Omental fat pad (tissue), 4 donors: ENCODE measurements at places on chromosomes 11 and 22.

DNA sequence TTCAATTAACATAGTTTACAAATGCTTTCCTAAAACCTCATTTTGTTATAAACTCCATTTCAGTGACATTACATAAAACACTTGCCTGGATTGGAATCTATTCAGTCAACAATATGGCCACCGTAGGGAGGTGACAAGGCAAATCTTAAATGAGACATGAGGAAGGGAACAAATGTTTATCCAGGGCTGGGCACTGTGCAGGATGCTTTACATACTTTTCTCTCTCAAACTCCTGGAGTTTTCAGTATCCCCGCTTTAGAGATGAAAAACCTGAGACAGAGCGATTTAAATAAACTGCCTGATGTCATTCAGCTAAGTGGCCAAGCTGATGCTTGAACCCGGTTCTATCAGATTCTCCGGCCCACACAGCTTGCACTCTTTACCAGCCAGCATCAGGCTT, 259.9 kb downstream of the CADM1 start:
- no peak for DNase-seq

- DNase-seq, result no peak
Observed at GRCh38 chr11:113447621-113448315, 27.4 kb downstream of the DRD2 start.

GRCh38 chr11:41040474-41040873, 419.0 kb downstream of the LRRC4C start:
- no peak for DNase-seq

- no peak for DNase-seq
Observed at GRCh38 chr22:47421846-47422245, 659.4 kb downstream of the TBC1D22A start.

- DNase-seq, result no peak
Observed at GRCh38 chr11:45180848-45181192, 34.4 kb downstream of the PRDM11 start.

GRCh38 chr22:41352058-41352457, 29.7 kb upstream of the TEF start:
- no peak for DNase-seq

- DNase-seq, result no peak
Observed at GRCh38 chr11:104968355-104968855, at the start of gene CASP4. TSS of gene CASP4 (minus strand) at chr11:104968574. CDS start at chr11:104968525, 49 bp downstream.

DNA sequence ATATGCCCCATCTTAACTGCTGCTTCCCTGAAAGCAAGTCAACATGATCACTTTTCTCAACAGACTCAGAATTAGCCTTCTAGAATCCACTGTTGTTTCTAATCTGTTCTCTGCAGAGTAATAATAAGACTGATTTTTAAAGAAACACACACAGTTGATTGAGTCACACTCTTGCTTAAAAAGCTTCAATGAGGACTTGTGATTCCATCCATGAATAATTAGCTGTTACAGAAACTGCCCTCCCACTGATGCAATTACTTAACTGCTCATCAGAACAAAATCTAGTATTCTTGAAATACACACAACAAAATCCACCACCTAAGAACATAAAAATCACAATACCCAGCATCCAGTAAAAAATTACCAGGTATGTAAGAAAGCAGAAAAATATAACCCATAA, 100.5 kb upstream of the TIMP3 start:
- no peak for DNase-seq

DNA sequence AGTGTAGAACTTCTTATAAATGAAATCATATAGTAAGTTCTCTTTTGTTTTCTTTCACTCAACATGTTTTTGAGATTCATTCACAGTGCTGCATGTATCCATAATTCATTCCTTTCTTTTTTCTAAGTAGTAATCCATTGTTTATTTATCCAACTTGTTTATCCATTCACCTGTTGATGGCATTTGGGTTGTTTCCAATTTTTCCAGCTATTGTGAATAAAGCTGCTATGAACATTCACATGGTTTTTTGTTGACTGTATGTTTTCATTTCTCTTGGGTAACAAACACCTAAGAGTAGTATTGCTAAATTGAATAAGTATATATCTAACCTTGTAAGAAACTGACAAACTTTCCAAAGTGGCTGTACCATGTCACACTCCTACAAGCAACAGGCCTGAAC, 23.5 kb downstream of the MRTFA start:
- DNase-seq, result no peak

- no peak for DNase-seq
Observed at GRCh38 chr11:129457321-129457720, 81.7 kb downstream of the BARX2 start.

GRCh38 chr11:78921509-78921908, 346.8 kb upstream of the NARS2 start:
- no peak for DNase-seq

- peak; percentile 92 for DNase-seq
Observed at GRCh38 chr22:40651563-40652501, 15.3 kb upstream of the MRTFA start.

DNA sequence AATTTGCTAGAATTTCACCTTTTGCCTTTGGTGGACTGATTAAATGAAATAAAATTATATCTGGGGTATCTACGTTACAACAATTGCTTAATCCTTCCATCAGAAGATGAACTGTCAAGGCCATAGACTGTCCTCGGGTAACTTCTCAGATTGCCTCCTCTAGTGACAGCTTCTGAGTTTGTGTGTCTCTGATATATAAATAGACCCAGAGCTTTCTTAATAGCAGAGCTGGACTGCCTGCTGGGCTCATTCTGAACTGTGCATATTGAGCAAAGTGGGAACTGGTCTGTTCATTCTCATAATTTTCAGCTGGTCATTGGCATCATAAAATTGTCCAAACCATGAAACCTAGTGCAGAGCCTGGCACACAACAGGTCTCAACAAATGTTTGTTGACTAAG, 99.1 kb upstream of the GRAMD1B start:
- no peak for DNase-seq

GRCh38 chr11:102794382-102794781, 3.6 kb downstream of the MMP1 start:
- DNase-seq, result no peak

- DNase-seq, result no peak
Observed at GRCh38 chr11:36377759-36378564, 81.9 kb downstream of the PRR5L start.

DNA sequence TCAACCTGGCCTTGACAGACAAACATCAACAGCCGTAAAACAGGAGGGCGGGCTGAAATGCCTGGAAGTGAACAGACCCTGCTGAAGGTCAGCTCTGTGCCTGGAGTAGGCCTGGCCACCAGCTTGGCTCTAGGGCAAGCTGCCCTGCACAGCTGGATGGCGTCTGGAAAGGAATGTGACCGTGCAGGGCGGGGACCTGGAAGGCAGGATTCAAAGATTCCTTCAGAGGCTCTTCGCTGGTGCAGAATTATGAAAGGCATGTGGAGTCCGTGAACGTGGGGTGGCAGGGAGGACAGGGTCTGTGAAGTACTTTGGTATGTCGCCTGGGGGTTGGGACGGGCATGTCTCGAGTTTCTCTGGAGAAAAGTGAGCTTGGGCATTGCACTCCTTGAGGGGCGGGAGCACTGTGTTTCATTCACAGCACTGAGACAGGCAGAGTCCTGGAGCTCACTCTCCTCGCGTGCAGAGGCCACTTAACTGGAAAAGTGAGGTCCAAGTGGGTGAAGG, 1.5 kb downstream of the EHD1 start:
- DNase-seq, result no peak

- DNase-seq, result no peak
Observed at GRCh38 chr11:37372667-37373066, 774.6 kb upstream of the RAG2 start.

DNA sequence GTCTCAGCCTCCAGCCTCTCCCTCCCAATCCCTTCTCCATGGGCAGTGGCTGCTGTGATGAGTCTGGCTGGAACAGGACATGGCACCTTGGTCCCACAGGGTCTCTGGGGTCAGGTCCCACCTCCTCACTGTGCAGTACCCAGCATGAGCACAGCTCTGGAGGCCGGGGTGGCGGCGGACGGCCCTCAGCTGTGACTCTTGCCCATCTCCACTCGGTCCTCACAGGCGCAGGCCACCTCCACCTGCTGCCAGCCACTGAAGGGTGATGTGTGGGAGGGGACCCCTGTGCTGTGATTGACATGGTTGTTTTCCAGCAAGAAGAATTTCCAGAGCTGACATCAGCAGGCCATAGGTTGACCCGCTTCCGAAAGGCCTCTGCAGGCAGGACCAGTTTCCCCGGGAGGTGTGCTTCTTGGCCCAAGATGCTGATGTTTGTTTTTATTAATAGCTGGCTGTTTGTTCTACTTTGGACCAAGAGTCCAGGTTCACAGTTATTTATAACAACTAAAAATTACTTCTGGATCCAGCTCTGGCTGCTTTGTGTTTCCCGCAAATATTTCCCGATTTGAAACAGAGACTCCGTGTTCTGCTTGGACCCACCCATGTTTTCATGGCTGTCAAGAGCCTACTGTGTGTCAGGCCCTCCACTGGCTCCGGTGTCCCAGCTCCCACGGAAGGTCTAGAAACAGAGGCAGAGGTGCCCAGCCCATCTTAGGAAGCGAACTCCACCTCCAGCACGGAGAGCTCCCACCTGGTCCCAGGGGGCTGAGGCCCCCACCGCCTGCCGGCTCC, 45.7 kb downstream of the SCUBE1 start:
- no peak for DNase-seq

GRCh38 chr11:75593286-75593915, 31.3 kb downstream of the SERPINH1 start:
- DNase-seq, result no peak

- DNase-seq, result no peak
Observed at GRCh38 chr11:75245356-75246005, 4.9 kb downstream of the TPBGL start.

DNA sequence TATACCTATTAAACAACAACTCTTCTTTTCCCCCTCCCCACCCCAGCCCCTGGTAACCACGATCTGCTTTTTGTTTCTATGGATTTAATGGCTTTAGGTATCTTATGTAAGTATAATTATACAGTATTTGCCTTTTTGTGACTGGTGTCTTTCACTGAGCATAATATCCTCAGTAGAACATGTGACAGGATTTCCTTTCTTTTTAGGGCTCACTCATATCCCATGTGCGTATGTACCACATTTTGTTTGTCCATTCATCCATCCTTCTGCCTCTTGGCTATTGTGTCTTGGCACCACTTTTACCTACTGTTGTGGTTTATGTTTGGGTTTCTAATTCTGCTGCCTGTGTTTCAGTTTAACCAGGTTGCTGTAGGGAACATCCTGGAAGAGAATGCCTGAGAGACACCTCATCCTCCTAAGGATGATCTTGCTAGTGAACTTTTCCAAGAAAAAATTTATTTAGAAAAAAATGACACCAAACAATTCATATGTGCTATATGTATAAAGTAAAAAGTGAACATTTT, 77.6 kb upstream of the SESN3 start:
- DNase-seq, result no peak

DNA sequence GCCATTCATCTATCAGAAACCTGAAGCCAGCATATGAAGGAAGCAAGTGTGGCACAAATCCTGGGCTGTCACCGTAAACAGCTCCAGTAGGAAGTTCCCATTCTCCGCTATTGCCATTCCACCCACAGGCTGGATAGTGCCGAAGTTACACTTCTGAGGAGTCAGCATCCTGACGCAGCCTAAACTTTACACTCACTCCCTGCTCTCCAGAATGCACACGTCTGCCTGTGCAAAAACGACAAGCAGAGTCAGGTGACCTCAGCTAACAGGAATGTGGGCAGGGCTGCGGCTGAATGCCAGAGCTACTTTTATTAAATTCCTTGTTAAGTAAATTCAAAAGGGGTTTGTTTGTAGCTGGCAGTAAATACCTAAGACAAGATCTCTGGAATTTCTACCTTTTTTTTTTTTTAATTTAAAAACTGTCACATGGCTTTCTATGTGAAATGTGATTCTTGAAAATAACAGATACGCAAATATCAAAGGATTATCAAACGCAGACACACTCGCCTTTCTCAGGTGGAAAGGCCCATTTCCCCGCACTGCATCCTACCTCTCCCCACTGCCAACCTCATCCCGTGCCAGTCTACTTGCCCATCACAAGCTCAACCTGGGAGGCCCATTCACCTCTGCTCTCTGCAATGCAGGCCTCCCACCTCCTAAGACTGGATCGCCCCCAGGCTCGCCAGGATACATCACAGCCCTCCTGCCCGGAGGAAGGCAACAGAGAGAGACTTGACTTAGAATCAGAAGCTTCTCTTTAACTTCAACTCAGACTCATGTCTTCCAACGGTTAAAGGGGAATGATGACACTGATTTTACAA, 33.5 kb downstream of the NFRKB start:
- DNase-seq, result peak; percentile 41

DNA sequence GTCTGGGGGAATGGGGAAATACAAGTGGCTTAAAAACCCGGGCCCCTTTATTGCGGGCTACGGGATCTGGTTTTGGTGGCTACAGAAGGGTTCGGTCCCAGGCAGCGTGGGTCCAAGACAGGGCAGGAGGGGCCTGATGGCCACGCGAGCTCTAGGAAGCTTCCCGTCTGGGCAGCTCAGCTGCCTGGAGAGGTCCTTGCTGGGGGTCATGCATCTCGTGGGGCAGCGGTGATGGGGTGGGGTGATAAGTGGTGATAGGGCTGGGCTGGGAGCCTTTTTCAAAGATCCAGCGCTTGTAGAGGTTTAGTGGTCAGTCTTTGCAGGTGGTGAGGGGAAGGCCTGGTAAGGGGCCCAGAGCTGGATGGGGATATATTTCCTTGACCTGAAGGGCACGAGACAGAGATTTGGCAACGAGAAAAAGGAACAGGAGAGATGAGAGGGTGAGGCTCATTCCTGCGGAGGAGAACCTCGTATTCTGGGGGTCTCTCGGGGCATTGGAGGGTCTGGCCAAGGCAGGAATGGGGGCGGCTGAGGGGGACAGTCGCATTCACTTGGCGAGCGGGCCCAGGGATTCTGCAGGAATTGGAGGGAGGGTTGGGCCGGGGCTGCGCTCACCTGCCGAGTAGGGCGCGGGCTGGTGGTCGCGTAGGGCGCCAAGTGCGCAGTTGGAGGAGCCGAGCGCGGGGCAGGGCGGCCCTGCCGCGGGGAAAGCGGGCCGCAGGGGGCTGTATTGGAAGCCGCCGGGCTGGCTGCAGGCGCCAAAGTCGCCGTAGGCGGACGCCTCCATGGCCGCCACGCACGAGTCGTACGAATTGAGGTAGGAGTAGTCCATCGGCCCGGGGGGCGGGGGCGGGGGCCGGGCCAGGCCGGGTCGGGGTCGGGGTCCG, 560 bp downstream of the PHOX2A start:
- DNase-seq, result no peak

GRCh38 chr11:1456176-1456575, 30.4 kb downstream of the MOB2 start:
- no peak for DNase-seq

GRCh38 chr11:39249566-39250365, 2209.7 kb downstream of the LRRC4C start:
- no peak for DNase-seq

- no peak for DNase-seq
Observed at GRCh38 chr11:60995798-60996197, 24.3 kb downstream of the CD6 start.

GRCh38 chr11:15941206-15941770, 415.1 kb downstream of the SOX6 start:
- DNase-seq, result no peak
